Stimulated activated CD4-positive, alpha-beta T cell treated with anti-CD3 and anti-CD28 coated beads, Interleukin-12 subunit alpha, Interleukin-12 subunit beta, amount 100 ng/mL, for 48 hours (primary cell): ENCODE measurements at places on chromosomes 5 and 9.

- DNase-seq: no peak
Measured at GRCh38 chr9:69834056-69834455, 13.4 kb downstream of the CFAP95 start.

DNA sequence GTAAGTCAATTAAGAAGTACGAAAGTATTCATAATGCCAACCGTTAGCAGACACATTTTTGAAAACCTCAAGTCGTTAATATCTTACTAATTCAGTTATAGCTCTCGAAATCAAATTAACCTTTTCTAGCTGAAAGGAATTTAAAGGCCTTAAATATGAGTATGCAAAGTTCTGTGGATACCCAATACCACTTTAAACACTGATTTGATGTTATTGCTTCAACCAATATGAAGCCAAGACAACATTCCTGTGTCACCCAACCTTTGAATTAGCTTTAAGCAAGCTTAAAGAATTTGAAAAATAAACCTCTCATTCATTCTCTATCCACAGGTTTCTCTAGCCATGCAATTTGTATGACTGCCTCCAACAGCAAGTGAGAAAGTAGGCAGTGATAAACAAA, 204.5 kb downstream of the MCTP1 start:
- DNase-seq: no peak

GRCh38 chr5:122845229-122846050, at the start of gene SNX24:
TSS of gene SNX24 (plus strand) at chr5:122845613. CDS start at chr5:122845634, 21 bp downstream.
- peak; percentile 61 for DNase-seq

- no peak for DNase-seq
Measured at GRCh38 chr5:55850839-55851674, at the start of gene IL31RA. TSS of gene IL31RA (plus strand) at chr5:55851357. CDS start at chr5:55851571, 214 bp downstream.

DNA sequence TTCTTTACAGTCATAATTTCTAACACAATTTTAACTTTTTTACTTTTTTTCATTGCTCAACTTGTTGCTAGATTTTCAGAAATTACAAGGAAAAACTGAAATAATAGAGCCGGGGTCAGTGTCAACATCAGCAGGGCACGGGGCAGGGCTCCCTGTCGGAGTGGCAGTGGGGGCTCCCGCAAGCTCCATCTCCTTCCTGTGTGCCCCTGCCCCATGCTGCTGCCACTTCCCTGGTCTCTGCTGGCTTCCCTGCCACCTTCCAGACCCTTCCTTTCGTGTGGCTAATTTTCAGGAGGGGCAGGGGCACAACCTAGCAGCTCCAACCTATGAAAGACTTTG, 1.0 kb upstream of the EXOC3 start:
- DNase-seq: no peak

GRCh38 chr5:126195410-126196100, 227.7 kb upstream of the GRAMD2B start:
- DNase-seq: no peak
